ENCODE measurements at places on chromosomes 13 and 19. TPM values are rescaled to one million over a fixed set of nuclear protein-coding genes. Genes with fewer than 3 reads are reported as not detected.
A peak's percentile ranks its signal among the peaks of the same experiment; 100 is the strongest.

DNA sequence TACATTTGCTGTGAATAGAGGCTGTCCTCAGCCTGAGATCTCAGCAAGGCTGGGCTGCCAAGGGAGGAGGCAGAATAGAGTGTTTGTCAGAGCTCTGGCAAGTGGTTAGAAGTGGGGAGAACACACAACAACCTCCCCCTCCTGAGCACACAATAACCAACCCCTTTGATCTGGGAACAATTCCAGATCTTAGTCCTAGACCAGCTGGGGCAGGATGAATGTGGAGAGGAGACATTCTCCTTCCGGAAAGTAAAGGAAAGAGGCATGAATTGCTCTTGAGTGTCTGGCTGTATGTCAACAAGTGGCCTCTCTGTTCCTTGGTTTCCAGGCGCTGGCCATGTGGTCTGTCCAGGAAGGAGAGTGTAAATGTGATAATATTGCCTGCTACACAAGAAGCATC lies 114.9 kb upstream of the TMTC4 start:
- no peak for DNase-seq
- peaks cover 5% of the 10 kb centered on the region for H3K4me1 ChIP-seq
- no peak overlapping the region for H3K4me3 ChIP-seq
- peak overlapping the region; percentile 51 for H3K27ac ChIP-seq

GRCh38 chr13:113087923-113088690 lies 17.5 kb upstream of the F7 start:
- no peak overlapping the region for H3K4me3 ChIP-seq
- DNase-seq = no peak
- H3K36me3 ChIP-seq = peaks cover 9% of the 10 kb centered on the region
- H3K4me1 ChIP-seq = no peaks in the 10 kb centered on the region

GRCh38 chr13:63864171-63864902 lies 2448.7 kb upstream of the PCDH20 start:
- no peaks in the 10 kb centered on the region for H3K27me3 ChIP-seq
- DNase-seq = no peak
- no peaks in the 10 kb centered on the region for H3K36me3 ChIP-seq

LYL1 gene
- total RNA-seq = 0.47 TPM

DNA sequence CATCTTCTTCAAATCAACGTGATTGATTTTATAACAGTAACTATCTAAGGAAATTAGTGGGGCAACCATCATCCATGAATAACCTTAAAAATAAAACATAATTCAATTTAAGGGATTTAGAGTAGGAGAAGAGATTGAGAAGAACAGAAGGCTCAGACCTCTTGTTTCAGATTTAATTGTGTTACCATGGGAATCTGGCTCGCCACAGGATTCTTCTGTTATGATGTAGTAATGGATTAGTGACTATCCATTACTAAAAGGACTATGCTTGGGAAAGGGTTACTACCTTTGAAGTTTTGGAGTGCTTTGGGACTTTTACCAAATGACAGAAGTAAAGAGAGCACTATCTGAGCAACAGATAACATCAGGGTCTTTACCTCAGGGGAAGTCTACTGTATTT lies 13.2 kb downstream of the FREM2 start:
- peaks cover 30% of the 10 kb centered on the region for H3K36me3 ChIP-seq
- H3K4me1 ChIP-seq = peaks cover 16% of the 10 kb centered on the region
- no peaks in the 10 kb centered on the region for H3K27me3 ChIP-seq
- no peak for DNase-seq
- no peak overlapping the region for H3K27ac ChIP-seq

GRCh38 chr13:102399791-102400674 lies 1.8 kb downstream of the FGF14 start:
- H3K27ac ChIP-seq = no peak overlapping the region
- H3K4me1 ChIP-seq = peaks cover 14% of the 10 kb centered on the region
- peak overlapping the region; percentile 31 for H3K4me3 ChIP-seq
- H3K27me3 ChIP-seq = peaks cover 80% of the 10 kb centered on the region
- H3K36me3 ChIP-seq = no peaks in the 10 kb centered on the region

CAPN12 gene
- total RNA-seq = 4.1 TPM

GRCh38 chr19:39408392-39409207 lies 2.0 kb downstream of the ZFP36 start:
- peak overlapping the region; percentile 89 for H3K4me3 ChIP-seq
- no peaks in the 10 kb centered on the region for H3K27me3 ChIP-seq
- peak overlapping the region; percentile 94 for H3K27ac ChIP-seq

PSG11 gene
- not detected for total RNA-seq

DNA sequence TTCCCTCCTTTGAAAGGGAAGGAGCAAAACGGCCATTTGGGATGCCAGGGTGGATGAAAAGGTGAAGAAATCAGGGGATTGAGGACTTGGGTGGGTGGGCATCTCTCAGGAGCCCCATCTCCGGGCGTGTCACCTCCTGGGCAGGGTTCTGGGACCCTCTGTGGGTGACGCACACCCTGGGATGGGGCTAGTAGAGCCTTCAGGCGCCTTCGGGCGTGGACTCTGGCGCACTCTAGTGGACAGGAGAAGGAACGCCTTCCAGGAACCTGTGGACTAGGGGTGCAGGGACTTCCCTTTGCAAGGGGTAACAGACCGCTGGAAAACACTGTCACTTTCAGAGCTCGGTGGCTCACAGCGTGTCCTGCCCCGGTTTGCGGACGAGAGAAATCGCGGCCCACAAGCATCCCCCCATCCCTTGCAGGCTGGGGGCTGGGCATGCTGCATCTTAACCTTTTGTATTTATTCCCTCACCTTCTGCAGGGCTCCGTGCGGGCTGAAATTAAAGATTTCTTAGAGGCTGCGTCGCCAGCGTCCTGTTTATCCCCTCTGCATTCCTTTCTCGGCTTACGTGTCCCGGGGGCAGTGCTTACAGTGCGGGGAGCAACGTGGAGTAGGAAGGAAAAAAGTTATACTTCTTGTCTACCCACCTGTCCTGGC lies 15.2 kb upstream of the S1PR4 start:
- H3K27me3 ChIP-seq = peaks cover 8% of the 10 kb centered on the region
- peaks cover 1% of the 10 kb centered on the region for H3K4me1 ChIP-seq
- peak; percentile 65 for DNase-seq
- peak overlapping the region; percentile 69 for H3K27ac ChIP-seq
- H3K36me3 ChIP-seq = no peaks in the 10 kb centered on the region

- peak overlapping the region; percentile 17 for H3K27ac ChIP-seq
- H3K27me3 ChIP-seq = no peaks in the 10 kb centered on the region
- peaks cover 5% of the 10 kb centered on the region for H3K36me3 ChIP-seq
- no peak for DNase-seq
- H3K4me3 ChIP-seq = no peak overlapping the region
Measured at GRCh38 chr19:17086834-17087233, 11.3 kb downstream of the MYO9B start.

DNA sequence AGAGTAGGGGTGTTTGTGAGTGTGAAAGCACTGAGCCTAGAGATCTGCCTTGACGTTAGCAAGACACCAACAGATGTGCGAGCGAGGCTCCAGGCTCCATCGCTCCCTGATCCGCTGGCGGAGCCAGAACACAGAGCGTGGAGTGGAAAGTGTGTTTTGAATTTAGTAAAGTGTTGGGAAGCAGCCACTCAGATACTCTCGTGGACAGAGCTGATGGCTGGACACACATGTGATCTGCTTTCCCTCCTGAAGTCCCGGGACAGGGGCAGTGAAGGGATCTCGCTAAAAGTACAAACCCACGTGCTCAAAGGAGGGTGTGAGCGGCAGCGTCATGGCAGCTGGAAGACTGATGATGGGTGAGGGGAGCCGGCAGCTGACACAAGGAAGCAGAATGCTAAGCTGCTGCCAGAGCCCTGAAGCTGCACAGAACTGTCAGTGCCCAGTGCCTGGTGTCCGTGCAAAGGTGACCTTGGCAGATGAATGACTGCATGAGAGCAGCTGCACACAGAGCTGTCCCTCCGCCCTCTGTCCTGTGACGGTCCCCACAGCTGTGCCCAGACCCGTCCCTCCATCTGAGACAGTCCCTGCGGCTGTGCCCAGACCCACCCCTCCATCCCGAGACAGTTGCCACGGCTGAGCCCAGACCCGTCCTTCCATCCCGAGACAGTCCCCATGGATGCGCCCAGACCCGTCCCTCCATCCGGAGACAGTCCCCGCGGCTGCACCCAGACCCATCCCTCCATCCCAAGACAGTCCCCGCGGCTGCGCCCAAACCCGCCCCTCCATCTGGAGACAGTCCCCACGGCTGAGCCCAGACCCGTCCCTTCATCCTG lies 29.6 kb upstream of the TMEM255B start:
- DNase-seq = no peak
- no peaks in the 10 kb centered on the region for H3K36me3 ChIP-seq
- H3K4me3 ChIP-seq = no peak overlapping the region
- no peaks in the 10 kb centered on the region for H3K27me3 ChIP-seq

SLC25A30 gene
- 5.7 TPM for total RNA-seq

- no peak overlapping the region for H3K4me3 ChIP-seq
- peak overlapping the region; percentile 72 for H3K27ac ChIP-seq
- no peaks in the 10 kb centered on the region for H3K27me3 ChIP-seq
- peaks cover 55% of the 10 kb centered on the region for H3K4me1 ChIP-seq
Measured at GRCh38 chr13:91141543-91142061, 205.9 kb upstream of the MIR17HG start.

DNA sequence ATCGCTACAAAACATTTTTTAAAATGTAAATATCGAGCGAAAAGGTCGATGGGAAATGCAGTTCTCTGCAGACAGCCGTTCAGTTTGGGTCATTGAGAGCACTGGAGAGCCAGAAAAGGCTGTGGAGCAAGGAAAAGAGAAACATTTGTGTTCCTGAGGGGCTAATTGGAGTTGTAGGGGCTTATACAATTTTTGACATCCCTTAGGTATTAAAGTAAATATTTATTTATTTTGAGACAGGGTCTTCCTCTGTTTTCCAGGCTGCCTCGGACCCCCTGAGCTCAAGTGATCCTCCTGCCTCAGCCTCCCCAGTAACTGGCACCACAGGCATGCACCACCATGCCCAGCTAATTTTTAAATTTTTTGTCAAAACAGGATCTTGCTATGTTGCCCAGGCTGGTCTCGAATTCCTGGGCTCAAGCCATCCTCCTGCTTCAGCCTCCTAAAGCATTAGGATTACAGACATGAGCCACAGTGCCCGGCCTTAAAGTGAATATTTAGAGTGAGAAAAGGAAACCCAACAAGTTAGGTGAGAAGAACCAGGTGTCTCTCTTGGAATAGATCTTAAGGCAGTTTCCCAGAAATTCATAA lies 825 bp upstream of the YIF1B start:
- peak overlapping the region; percentile 66 for H3K4me3 ChIP-seq
- peaks cover 42% of the 10 kb centered on the region for H3K27me3 ChIP-seq
- peaks cover 2% of the 10 kb centered on the region for H3K4me1 ChIP-seq

ONECUT3 gene
- 41.9 TPM for total RNA-seq

UHRF1 gene
- total RNA-seq = 63.5 TPM

GPR4 gene
- not detected for total RNA-seq

- peak; percentile 37 for DNase-seq
- H3K27me3 ChIP-seq = peaks cover 69% of the 10 kb centered on the region
- peaks cover 9% of the 10 kb centered on the region for H3K4me1 ChIP-seq
- H3K4me3 ChIP-seq = peak overlapping the region; percentile 85
- H3K36me3 ChIP-seq = peaks cover 8% of the 10 kb centered on the region
Measured at GRCh38 chr13:111114362-111115060, 599 bp upstream of the ARHGEF7 start.

- no peaks in the 10 kb centered on the region for H3K36me3 ChIP-seq
- DNase-seq = no peak
- peaks cover 44% of the 10 kb centered on the region for H3K4me1 ChIP-seq
- H3K27me3 ChIP-seq = no peaks in the 10 kb centered on the region
Measured at GRCh38 chr13:27605099-27605498, 15.2 kb downstream of the LNX2 start.

GRCh38 chr19:17794731-17795494 lies at the start of gene B3GNT3:
TSS of gene B3GNT3 (plus strand) at chr19:17795138. CDS start at chr19:17807808, 12,670 bp downstream.
- H3K27me3 ChIP-seq = peaks cover 47% of the 10 kb centered on the region
- no peaks in the 10 kb centered on the region for H3K36me3 ChIP-seq
- no peaks in the 10 kb centered on the region for H3K4me1 ChIP-seq
- no peak within 1 kb of the TSS for H3K4me3 ChIP-seq
- DNase-seq = no peak

- no peaks in the 10 kb centered on the region for H3K27me3 ChIP-seq
- H3K27ac ChIP-seq = peak overlapping the region; percentile 33
- peaks cover 9% of the 10 kb centered on the region for H3K4me1 ChIP-seq
Measured at GRCh38 chr19:1360126-1360817, 23.4 kb upstream of the NDUFS7 start.

- peaks cover 41% of the 10 kb centered on the region for H3K4me1 ChIP-seq
- peak overlapping the region; percentile 57 for H3K27ac ChIP-seq
Measured at GRCh38 chr13:71752775-71753513, 114.1 kb downstream of the DACH1 start.

- H3K36me3 ChIP-seq = no peaks in the 10 kb centered on the region
- no peak overlapping the region for H3K27ac ChIP-seq
- no peak overlapping the region for H3K4me3 ChIP-seq
- no peak for DNase-seq
Measured at GRCh38 chr13:111857846-111858560, 208.9 kb upstream of the SOX1 start.

- peaks cover 13% of the 10 kb centered on the region for H3K27me3 ChIP-seq
- DNase-seq = no peak
- peaks cover 4% of the 10 kb centered on the region for H3K4me1 ChIP-seq
- no peak overlapping the region for H3K27ac ChIP-seq
- H3K36me3 ChIP-seq = peaks cover 10% of the 10 kb centered on the region
Measured at GRCh38 chr13:32415019-32415418, 12.9 kb downstream of the N4BP2L1 start.

DNA sequence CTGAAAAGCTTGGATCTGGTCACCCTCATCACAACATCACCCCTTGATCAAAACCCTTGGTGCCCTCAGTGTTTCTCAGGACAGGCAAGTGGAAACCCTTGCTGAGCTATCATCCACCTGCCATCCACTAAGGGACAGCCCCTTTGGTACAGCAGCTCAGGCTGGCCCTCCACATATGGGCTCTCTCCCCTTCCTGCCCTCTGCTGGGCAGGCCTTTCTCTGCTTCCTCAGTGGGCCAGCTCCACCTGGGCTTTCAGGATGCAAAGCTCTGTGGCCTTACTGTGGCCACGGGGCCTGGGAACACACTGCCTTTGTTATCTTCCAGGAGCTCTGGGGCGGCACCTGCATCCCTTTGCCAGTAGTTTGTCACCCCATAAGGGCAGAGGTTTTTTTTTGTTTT lies 4.9 kb downstream of the SUGP1 start:
- peaks cover 10% of the 10 kb centered on the region for H3K36me3 ChIP-seq
- H3K27me3 ChIP-seq = no peaks in the 10 kb centered on the region
- peaks cover 4% of the 10 kb centered on the region for H3K4me1 ChIP-seq
- no peak overlapping the region for H3K4me3 ChIP-seq

- H3K36me3 ChIP-seq = peaks cover 28% of the 10 kb centered on the region
- no peak for DNase-seq
- peaks cover 8% of the 10 kb centered on the region for H3K4me1 ChIP-seq
- no peak overlapping the region for H3K27ac ChIP-seq
- H3K27me3 ChIP-seq = no peaks in the 10 kb centered on the region
Measured at GRCh38 chr19:9856609-9857008, 21.5 kb downstream of the PIN1 start.

- H3K36me3 ChIP-seq = peaks cover 24% of the 10 kb centered on the region
- no peak overlapping the region for H3K4me3 ChIP-seq
- DNase-seq = no peak
- H3K27ac ChIP-seq = no peak overlapping the region
- no peaks in the 10 kb centered on the region for H3K27me3 ChIP-seq
- peaks cover 8% of the 10 kb centered on the region for H3K4me1 ChIP-seq
Measured at GRCh38 chr13:112781881-112782361, 92.1 kb downstream of the ATP11A start.
